ENCODE measurements at places on chromosomes 2 and 18.

DNA sequence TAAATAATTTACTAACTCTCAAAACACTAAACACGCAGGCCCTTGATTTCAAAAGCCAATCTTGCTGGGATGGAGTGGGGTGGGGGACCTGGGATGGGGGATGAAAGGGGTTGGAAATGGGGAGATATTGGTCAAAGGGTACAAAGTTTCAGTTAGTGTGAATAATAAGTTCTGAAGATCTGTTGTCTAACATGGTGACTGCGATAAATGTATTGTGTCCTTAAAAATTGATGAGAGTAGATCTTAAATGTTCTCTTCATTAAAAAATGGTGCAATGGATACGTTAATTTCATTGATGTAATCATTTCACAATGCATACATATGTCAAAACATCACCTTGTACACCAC is 505 bp upstream of the ACYP2 start:
- no peak for DNase-seq

DNA sequence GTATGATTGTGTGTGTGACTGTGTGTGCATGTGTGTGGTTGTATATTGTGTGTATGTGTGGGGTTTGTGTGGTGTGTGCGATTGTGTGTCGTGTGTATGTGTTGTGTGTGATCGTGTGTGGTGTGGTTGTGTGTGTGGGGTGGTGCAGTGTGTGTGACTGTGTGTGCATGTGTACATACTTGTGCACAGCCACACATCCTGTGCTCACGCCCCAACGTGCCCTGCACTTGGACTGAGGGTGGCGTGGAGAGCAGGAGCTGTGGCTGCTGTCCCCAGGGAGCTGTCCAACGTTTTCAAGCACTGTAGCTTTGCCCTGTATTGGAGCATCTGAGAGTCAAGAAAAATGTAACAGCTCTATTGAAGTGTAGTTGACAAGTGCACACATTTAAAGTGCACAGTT is 243.2 kb upstream of the HDAC4 start:
- DNase-seq = no peak

- no peak for DNase-seq
Observed at GRCh38 chr2:168490015-168490874, 34.2 kb downstream of the CERS6 start.

- DNase-seq = no peak
Observed at GRCh38 chr2:113160962-113161361, 12.8 kb upstream of the PSD4 start.

- no peak for DNase-seq
Observed at GRCh38 chr18:44290366-44290977, 390.2 kb upstream of the SETBP1 start.

- DNase-seq = no peak
Observed at GRCh38 chr2:127873707-127874303, 12.0 kb downstream of the AMMECR1L start.

DNA sequence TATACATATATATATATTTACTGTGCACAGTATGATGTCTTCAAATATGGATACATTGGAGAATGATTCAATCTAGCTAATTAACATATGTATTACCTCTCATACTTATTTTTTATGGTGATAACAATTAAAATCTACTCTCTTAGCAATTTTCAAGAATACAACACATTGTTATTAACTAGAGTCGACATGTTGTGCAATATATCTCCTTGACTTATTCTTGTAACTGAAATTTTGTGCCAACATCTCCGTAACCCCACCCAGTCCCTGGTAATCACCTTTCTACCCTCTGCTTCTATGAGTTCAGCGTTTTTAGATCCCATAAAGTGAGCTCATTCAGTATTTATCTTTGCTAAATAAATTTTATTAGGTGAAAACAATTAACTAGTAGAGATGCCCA is 216.4 kb upstream of the TMEM200C start:
- no peak for DNase-seq

- no peak for DNase-seq
Observed at GRCh38 chr2:43419876-43420275, 176.0 kb downstream of the THADA start.

DNA sequence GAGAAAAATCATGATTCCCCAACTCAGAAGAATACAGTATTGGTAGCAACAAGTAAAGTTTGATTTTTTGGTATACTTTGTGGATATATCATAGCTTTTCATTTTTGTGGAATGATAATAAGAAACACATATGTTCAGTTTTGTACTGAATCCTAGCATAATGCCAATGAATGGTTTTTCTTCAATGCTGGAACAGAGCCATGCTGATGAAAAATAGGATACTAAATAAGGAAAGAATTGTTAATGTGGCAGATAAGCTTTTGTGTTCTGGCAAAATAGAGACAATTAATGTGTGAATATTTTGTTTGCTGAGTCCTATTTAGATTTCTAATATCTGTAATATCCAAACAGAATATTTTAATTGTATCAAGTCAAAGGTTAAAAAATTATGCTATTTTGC is 21.9 kb downstream of the CD28 start:
- no peak for DNase-seq

DNA sequence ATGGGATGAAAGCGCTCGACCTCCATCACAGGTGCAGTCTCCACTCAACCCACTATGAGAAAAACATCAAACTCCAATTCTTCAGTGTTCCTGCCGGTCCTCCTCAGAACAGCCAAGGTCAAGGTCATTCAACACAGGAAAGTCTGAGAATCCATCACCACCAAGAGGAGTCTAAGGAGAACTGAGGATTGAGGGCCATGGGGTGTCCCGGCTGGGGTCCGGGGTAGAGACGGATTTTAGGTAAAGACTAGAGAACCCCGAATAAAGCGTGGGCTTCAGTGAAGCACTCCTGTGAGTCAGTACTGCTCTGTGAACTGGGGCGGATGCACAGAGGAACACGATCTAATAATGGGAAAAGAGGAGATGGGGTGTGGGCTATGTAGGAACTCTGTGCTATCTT is 41.8 kb downstream of the PTGR3 start:
- no peak for DNase-seq

GRCh38 chr2:135743860-135744259 is 2.2 kb downstream of the UBXN4 start:
- DNase-seq = no peak

DNA sequence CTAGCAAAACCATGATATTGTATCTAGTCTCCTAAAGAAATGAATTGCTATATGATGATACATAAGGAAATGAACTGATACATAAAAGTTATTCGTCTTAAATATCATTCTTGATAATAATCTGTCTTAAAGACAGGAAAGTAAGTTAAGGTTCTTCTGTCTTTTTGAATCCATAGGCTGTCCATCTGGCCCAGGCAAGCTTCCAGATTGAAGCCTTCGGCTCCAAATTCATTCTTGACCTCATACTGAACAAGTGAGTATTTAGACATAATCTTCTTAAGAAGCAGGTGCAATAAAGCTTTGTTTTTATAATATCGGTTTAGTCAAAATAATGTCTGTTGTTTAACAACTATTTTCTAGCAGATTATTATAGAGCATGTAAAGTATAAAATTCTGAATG is 37.7 kb downstream of the ADAM23 start:
- no peak for DNase-seq

- no peak for DNase-seq
Observed at GRCh38 chr2:119338826-119339561, 27.6 kb downstream of the C2orf76 start.

DNA sequence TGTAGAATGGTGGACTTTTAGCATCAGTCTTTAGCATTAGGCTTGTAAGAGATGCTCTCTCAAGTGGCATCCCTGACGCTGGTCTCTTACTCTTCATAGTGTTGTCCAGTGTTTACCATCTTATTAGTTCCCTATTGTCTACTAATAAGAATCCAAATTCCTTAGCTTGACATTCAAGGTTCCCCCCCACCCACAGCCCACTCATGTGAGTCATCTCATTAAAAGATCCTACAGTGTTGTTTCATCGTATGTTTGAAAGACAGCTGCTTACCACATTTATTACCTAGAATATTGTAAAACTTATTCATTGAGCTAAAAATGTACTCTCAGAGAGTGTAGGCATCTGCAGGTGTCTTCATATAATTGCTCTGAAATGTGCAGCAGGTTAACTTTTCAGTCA is 28.5 kb downstream of the EIF5B start:
- no peak for DNase-seq

- DNase-seq = no peak
Observed at GRCh38 chr2:14536976-14537375, 95.5 kb upstream of the LRATD1 start.

DNA sequence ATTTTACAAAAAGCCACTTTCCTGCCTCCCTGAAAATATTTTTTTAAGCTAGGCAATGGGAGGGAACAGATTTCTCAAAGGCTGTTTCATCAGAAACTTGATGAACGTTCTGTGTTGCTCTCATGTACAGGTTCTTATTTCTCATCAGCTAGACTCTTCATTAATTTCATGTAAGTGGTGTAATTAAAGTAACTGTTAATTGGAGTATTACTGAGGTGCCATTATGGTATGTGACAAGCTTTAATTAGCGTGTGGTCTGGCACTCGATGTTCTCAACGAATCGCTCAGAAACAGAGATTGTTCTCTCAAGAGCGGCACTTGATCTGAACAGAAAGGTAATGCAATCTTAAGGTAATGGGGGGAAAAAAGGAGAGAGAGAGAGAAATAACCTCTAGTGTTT is 81.9 kb upstream of the MYCN start:
- DNase-seq = no peak

DNA sequence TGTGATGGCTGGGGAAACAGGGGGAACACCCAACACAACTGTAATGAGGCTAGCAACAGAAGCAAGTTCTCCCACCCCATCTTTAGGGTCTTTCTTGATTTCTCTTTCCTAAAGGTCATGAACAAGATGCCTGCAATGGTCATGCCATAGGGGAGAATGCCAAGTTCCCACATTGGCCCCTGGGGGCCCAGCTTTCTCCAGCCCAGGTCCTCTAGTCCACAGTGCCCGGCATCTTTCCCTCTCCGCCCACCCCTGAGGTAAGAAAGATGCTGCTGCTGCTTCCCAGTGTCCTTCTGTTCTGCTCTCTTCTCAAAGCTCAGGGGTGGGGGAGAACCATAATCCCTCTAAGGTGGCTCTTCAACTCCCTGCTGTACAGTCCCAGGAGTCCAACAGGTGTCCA is 78.0 kb downstream of the LOXHD1 start:
- DNase-seq = no peak

- DNase-seq = no peak
Observed at GRCh38 chr18:73552171-73552570, 595.5 kb downstream of the FBXO15 start.

Measured in C1 segment of cervical spinal cord (tissue), 14 donors.